ENCODE measurements at places on chromosomes 4 and X. TPM values are rescaled to one million over a fixed set of nuclear protein-coding genes. Genes with fewer than 3 reads are reported as not detected.

DNA sequence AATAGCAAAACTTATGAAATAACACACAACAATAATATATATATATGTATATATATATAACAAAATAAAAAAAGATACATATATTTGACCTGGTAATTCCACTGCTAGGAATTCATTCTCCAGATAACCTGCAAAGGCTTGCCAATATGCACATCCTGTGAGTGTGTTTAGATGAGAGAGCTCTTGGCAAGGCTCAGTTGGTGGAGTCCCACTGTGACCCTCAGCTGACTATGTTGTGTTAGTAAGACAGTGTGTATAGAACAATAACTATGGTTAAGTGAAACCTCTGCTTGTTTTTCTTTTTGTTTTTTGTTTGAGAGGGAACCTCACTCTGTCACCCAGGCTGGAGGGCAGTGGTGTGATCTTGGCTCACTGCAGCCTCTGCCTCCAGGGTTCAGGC is 39.5 kb upstream of the RBMX start:
- DNase-seq, result no peak
- H3K27ac ChIP-seq, result no peak overlapping the region
- no peaks in the 10 kb centered on the region for H3K4me1 ChIP-seq
- H3K4me3 ChIP-seq, result no peak overlapping the region
- H3K36me3 ChIP-seq, result no peaks in the 10 kb centered on the region

GRCh38 chr4:110637408-110638088 is 14.7 kb upstream of the PITX2 start:
- no peak for DNase-seq
- peaks cover 2% of the 10 kb centered on the region for H3K4me1 ChIP-seq
- peaks cover 2% of the 10 kb centered on the region for H3K27me3 ChIP-seq
- H3K4me3 ChIP-seq, result no peak overlapping the region

- H3K4me3 ChIP-seq, result no peak overlapping the region
- H3K27me3 ChIP-seq, result no peaks in the 10 kb centered on the region
- peak; percentile 40 for DNase-seq
- peaks cover 5% of the 10 kb centered on the region for H3K4me1 ChIP-seq
- no peak overlapping the region for H3K27ac ChIP-seq
Observed at GRCh38 chr4:185734214-185734613, 77.8 kb downstream of the SORBS2 start.

DNA sequence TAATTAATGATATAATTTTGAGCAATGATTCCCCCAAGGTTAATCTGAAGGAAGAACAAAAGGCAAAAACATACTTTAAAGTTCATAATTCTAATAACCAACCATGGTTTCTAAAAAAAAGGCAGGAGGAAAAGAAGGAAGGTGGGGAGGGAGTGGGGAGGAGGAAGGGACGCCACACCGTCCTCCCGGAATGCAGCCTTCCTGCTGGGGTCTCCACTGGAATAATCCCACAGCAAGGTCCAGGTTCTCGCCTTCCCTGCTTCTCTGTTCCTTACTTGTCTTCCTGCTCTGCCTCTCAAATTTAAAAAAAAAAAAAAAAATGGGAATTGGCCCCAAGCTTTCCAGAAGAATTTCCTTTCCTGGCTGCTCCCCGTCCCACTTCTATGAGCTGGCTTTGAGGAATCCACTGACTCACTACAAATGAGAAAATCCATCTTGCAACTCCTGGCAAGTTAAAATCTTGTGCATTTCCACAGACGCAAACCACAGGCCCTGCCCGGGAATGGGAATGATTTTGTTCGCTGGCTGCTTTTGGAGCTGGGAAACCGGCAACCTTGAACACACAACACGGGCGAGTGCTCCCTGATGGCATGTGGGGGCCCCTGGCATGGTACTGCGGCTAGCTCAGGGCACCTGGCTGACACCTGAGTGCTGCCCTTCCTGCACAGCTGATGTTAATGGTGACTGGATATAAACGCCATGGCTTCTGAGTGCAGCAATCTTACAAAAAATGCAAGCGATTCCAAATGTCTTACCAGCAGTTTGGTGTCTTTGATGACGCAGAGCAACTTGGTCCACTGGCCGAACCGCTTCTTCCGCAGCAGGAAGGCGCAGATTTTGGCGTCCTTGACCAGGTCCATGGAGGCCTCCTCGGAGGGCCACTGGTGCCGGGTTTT is 97.0 kb downstream of the AFAP1 start:
- no peaks in the 10 kb centered on the region for H3K27me3 ChIP-seq
- H3K4me1 ChIP-seq, result no peaks in the 10 kb centered on the region
- no peak for DNase-seq
- no peaks in the 10 kb centered on the region for H3K36me3 ChIP-seq

Gene LRIT3
- total RNA-seq, result 0.32 TPM

DNA sequence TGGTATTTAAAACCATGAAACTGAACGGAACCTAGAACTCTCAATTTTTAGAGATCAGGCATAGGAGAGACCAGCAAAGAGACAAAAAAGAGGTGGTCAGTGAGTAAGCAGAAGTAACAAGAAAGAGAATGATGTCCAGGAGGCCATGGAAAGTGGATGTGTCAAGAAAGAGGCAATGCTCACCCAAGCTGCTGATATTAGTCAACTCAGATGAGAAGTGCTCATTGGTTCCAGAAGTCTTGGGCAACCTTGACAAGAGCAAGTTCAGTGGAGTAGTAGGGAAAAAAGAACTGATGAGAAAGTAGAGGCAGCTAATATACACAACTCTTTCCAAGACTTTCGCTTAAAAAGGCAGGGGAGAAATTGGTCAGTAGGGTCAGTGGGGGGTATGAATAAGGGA is 23.0 kb upstream of the CCDC149 start:
- H3K27ac ChIP-seq, result no peak overlapping the region
- no peaks in the 10 kb centered on the region for H3K36me3 ChIP-seq
- H3K27me3 ChIP-seq, result no peaks in the 10 kb centered on the region
- no peak for DNase-seq

DNA sequence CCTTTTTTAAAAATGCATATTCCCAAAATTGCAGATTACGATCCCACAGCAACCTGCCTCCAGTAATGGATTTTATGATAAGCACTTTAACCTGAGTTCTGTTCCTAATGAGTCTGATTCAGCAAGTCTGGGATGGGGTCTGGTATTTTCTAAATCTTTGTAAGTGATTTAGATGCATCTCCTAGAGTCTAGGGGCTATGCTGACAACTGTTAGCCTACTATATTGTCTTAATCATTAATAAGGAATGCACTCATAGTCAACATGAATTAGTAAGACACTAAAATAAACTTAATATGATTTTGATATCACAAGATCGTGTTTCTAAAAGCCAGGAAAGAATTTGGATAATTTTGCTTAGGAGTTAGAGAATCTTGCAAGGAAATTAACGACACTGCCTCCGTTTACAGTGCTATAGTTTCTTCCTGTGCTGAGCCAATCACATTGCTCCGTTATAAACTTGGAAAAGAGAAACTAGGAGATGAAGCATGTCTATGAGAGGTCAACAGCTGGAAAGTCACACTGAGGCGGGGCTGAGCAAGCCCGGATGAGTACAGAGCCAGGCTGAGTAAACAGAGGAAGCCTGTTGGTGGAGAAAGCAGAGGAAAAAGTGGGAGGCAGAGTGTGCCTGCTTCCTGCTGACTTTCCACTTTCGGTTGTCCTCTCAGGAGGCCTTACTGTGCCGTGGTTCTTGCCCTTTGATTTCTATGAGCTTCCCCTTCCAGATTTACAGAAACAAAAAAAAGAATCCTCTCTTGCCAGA is 5.4 kb downstream of the SCARB2 start:
- peaks cover 38% of the 10 kb centered on the region for H3K4me1 ChIP-seq
- no peaks in the 10 kb centered on the region for H3K36me3 ChIP-seq
- no peak for DNase-seq
- peak overlapping the region; percentile 53 for H3K27ac ChIP-seq
- H3K4me3 ChIP-seq, result no peak overlapping the region

Gene ODAPH
- total RNA-seq, result 0.36 TPM

DNA sequence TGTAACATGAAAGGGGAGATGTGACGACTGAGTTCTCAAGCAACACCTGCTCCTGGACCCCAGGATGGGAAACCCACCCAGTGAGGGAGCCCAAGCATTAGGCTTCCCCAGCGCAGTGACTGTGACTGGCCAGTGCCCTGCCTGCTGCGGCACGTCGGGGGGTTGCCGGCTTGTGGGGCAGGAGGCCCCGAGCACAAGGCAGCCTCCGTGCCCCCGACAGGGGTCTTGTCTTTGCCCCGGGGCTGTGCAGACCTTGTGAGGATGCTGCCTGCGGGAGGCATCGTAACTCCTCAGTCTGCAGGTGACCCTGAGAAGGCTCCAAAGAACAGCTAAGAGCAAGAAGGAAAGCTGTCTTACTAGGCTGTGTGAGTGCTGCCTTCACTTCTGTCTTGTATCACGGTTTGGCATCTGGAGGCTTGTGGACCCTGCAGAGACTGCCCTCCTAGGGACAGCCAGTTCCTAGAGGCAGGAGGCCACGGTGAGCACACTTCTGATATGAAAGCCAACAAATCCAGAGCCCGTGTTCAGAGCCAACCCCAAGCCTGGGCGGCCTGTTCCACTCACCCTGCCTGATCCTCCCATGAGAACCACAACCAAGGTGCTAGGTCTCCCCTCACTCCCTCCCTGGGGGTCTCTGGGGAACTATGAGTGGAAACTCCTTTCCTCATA is 47.7 kb downstream of the FGFRL1 start:
- no peak overlapping the region for H3K27ac ChIP-seq
- H3K4me3 ChIP-seq, result no peak overlapping the region
- H3K4me1 ChIP-seq, result peaks cover 17% of the 10 kb centered on the region
- DNase-seq, result no peak

Measured in B cell (primary cell).